Spleen (tissue), 13 donors: ENCODE measurements at places on chromosomes 12 and 14.

DNA sequence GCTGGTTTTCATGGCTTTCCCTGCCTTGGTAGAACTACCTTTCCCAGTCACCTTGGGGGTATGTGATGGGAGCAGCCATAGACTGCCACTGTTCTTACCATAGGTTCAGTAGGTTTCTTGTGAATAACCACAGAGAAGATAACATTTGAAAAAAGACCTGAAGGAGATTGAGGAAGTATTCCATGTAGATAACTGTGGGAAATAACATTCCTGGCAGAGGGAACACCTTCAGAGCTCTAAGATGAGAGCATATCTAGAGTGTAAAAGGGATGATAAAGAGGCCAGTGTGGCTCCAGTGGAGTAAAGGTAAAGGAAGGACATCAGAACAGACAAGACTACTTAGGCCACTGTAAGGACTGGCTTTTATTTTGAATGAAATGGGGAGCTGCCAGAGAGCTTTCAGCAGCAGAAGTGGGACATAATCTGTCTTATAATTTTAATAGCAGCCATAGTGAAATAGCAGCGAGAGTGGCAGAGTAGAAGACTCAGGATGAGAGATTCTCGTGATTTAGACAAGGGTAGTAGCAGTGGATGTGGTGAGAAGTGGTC is 82.6 kb upstream of the KCNH3 start:
- no peak for DNase-seq

GRCh38 chr12:62372134-62372533 is 94.5 kb upstream of the MON2 start:
- no peak for DNase-seq

GRCh38 chr14:83463500-83464098 is 1929.9 kb upstream of the SEL1L start:
- no peak for DNase-seq

DNA sequence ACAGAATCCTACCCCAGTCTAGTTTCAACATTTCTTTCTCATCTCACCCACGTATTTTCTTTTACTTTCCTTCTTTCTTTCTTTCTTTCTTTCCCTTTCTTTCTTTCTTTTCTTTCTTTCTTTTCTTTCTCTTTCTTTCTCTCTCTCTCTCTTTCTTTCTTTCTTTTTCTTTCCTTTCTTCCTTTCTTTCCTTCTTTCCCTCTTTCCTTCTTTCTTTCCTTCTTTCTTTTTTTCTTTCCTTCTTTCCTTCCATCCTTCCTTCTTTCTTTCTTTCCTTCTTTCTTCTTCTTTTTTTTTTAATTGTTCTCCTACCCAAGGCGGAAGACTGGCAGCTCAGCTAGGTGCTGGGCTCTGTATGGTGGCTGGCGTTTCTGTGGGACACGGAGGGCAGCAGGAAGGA is 55.0 kb downstream of the GLT1D1 start:
- no peak for DNase-seq

DNA sequence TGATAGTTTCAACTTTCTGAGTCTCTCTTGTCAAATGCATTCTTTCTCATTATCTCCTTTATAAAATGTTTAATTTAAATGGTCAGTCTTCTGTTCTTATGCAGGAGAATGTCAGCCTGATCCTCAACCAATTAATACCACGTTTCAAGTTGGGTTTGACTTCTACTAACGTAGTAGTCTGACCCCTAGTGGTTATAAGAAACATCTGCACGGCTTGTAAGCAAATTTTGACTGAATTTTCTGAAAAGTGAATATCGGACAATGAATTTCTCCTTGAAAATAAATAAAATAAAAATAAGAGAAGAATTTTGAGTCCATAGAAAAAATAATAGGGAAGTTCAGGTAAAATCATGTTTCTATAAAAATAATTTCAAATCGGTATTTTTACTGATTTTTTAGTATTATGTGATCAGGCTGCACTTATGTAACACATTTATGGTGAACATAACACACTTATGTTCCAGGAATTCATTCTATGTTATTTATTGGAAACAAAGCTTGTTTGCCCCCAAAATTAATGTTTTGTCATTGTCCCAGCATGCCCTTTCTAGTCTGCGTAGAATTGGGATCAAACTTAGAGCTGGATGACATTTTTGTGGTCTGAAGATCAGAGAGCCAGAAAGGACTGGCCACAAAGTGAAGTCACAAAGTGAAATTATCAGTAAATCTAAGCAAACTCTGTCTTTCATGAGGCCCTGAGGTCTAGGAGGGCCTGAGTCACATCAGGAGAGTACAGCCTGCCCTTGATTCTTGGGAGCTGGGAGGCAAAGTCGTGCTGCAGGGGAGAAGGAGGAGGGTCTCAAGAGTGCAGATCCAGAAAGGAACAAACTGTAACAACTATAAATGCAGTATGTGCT is 101.2 kb upstream of the STXBP6 start:
- no peak for DNase-seq

DNA sequence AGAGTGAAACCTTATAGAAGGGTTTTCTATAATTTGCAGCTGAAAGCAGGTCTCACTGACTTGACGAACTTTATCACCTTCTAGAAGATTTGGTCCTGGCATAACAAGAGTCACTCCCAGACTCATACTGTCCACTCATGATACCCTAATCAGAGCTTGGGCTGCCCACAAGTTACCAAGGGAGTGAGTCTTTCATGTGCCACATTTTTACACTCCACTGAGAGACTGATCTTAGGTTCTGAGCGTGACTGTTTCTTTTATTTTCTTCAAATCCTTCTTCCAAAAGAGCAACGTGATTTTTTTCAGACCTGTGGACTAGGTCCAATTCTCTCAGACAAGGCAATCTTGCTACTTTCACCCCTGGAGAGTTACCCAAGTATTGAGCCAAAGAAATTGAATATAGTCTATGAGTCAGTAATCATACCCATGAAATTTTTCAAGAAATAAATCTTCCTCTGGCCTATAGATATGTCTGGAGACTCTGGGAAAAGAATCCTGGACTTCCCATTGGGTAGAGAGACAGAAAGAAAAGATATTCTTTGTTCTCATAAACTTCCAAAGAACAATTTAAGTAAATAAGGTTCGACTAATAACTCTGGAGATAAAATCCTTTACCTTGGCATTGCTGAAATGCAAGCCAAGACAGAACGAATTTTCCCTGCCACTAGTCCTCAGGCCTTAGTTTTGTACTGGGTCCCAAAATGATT is 26.9 kb downstream of the SIX1 start:
- no peak for DNase-seq

DNA sequence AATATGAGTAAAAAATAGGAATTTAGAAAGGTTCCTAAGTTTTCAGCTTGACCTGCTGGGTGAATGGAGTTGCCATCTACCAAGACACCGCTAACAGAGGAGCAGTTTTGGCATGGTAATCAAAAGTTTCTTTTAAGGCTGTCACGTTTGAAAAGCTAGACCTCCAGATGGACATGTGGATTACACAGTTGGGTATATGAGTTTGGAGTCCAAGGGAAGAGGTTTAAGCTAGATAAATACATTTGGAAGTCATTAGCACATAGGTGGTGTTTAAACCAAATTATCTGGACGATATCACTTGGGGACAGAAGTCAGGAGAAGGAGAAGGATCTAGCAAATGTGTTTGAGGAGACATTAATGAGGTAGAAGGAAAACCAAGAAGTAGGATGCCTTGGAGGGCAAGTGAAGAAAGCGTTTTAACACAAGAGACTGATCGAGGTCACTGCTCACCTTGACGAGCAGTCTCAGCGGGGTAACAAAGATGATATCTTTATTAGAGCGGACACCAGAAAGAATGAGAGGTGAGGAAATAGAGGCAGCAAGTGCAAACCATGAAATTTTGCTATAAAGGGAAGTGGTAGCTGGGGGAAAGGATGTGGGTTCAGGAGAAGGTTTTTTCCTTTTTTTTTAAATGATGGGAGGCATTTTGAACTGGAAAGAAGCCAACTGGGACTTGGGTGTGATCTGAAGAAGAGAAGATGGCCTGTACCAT is 17.6 kb downstream of the PNP start:
- DNase-seq: no peak

DNA sequence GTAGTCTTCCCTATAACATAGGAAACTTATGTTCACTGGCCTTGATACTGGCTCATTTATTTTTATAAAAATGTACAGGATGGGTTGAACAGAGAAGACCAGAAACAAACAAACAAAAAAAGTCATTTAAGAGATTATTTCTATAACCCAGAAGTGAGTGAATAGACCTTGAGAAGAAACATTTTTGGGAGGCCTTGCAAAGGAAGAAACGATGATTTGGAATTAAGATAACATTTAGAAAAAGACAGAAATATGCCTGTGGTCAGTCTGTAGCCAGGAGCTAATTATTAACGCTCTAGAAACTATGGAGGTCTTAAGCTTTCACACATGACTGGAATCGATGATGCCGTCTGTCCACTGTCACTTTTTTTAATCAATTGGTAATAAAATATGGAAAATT is 264.0 kb downstream of the EGLN3 start:
- DNase-seq: no peak

DNA sequence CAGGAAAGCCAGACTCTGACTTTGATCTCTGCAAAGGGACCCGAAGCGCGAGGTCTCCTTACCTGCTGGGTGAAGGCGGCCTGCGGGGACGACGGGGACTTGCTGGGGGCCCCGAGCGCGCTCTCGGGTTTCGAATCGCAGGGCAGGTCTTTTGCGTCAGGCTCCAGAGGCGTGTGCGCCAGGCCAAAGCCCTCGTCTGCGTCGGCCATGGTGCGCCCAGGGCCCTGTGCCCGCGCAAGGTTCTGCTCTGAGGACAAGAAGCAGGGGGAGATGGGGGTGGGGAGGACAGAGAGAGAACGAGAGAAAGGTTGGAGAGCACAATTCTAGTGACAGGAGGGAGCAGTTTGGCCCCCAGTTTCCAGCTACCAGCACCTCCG is 2.3 kb downstream of the TBX5 start:
- DNase-seq: no peak

GRCh38 chr14:104573930-104574329 is 5.6 kb upstream of the C14orf180 start:
- DNase-seq: no peak

DNA sequence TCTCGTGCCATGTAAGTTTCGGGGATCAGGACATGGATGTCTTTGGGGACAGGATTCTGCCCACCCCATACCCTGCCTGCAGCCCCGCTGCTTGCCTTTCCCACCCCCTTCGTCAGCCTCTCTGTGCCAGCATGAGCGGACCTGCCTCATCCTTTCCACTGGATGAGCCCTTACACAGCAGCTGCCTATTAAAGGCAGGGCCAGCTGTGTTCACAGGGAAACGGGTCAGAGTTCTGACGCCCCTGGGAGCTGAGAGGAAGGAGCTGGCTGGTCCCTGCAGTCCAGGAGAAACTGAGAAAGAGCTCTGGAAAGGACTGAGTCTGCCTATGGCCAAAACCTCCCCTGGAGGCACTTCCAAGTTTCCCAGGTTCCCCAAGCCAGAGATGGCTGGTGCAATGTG is 83.5 kb upstream of the NCOR2 start:
- no peak for DNase-seq

GRCh38 chr12:92900941-92901340 is 28.2 kb downstream of the EEA1 start:
- DNase-seq: no peak

DNA sequence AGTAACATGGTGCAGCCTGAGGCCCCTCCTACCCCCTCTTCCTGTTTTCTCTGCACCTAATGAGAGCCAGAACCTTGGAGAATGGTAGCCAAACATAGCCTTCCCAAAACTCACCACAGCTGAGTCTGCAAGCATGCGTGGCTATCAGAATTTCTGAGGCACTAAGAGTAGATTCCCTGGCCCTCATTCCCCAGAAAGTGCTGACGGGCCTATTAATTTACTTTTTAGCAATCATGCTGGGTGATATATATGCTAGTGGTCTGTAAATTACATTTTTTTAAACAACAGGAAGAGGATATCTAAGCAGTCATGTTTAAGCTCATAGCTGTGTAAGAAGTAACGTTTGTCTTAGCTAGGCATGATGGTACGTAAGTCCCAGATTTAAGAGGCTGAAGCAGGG is 30.4 kb downstream of the KANSL2 start:
- DNase-seq: no peak

- no peak for DNase-seq
Observed at GRCh38 chr12:26748412-26748740, 84.6 kb downstream of the ITPR2 start.

DNA sequence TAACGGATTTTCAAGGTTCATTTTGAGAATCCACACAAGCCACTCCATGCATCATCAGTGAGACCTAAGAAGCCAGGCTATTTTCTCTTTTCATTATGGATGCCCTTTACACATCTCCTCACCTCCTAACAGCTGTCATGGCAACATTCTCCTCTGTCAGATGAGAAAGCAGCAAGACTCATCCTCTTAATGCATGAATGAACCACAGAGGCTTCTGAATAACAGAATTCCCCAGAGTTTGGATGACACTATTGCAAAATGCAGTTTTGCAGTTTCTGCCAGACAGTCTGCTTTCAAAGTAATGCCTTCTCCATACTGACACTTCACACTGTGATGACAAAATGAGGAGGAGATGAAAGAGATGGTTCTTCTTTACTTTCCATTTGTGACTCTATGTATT is 286.7 kb upstream of the GRIP1 start:
- DNase-seq: no peak

- peak; percentile 96 for DNase-seq
Observed at GRCh38 chr14:22598099-22598895, at the start of gene ABHD4. Gene ABHD4, plus strand, starts transcription at chr14:22598300. Its CDS starts 7 bp downstream, at chr14:22598307.
